Activated T-cell treated with anti-CD3 and anti-CD28 coated beads for 48 hours (primary cell): ENCODE measurements at places on chromosomes 5 and 9.

GRCh38 chr5:36066001-36066539 lies 612 bp downstream of the UGT3A2 start:
- DNase-seq: no peak

- no peak for DNase-seq
These were observed 30.0 kb downstream of the FGF18 start for GRCh38 chr5:171449426-171449825.

- DNase-seq: no peak
These were observed 222.0 kb downstream of the EDIL3 start for GRCh38 chr5:84162695-84163094.

GRCh38 chr5:33781286-33781685 lies 110.5 kb downstream of the ADAMTS12 start:
- DNase-seq: no peak

DNA sequence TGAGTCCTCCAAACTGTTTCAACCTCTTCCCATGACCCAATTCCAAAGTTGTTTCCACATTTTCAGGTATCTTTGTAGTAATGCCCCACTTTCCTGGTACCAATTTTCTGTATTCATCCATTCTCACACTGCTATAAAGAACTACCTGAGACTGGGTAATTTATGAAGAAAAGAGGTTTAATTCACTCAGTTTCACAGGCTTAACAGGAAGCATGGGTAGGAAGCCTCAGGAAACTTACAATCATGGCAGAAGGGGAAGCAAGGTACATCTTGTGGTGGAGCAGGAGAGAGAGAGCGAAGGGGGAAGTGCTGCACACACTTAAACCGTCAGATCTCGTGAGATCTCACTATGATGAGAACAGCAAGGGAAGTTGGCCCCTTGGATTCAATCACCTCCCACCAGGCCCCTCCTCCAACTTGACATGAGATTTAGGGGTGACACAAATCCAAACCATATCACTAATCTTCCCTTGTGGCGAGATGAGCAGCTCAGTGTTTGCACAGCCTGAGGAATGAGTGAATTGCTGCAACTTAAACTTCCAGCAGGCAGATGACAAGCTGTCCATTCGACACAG lies 42.9 kb downstream of the TRIP13 start:
- no peak for DNase-seq

DNA sequence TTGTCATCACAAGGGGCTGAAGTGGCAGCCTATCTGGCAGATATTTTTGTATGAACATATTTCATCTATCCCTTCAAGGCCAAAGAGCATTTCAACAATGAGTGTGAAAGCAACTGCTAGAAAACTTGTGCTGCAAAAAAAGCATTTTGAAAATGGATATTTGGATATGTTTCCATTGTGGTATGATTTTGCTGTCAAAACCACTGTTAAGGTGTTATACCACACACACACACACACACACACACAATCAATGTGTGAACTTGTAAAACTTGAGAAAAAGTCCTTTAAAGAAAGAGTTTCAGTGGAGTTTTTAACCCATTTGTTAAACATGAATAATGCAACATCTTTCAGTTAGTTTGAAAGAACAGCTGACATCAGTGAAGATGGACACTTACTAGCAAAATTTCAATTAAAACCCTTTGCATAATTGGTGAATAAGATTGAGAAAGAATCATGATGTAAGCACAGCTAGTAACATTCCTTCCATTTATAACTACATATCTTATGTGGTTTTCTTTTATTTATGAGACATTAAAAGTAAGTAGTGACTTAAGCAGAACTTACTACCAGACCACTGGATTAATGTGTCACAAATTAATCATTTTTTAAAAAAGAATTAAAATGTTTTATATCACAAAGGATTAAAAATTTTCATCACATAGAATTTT lies 182.6 kb upstream of the GNA14 start:
- DNase-seq: no peak

DNA sequence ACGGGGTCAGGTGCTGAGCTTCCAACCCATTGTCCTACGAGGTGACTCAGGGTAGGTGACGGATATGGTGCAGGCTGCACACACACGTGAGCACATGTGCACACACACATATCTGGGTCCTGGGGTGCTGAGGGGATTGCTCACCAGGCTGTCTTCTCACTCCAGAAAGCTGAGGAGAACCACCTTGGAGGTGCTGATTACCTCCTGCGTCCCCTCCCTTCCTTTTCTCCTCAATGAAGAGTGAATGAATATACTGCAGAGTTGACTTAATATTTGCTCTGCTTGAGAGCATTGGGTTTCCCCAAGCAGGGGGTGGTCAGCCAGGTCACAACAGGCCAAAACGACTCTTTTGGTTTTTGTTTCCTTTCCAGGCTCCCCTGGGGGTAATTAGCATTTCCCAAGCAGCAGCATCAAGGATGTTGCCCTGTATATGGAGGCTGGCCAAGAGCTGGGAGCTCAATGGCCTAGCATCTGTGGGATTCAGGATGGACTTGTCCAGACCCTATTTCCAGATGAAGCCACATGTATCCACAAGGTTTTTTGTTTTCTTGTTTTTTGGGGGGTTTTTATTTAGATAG lies 49.7 kb downstream of the PDZD2 start:
- no peak for DNase-seq

DNA sequence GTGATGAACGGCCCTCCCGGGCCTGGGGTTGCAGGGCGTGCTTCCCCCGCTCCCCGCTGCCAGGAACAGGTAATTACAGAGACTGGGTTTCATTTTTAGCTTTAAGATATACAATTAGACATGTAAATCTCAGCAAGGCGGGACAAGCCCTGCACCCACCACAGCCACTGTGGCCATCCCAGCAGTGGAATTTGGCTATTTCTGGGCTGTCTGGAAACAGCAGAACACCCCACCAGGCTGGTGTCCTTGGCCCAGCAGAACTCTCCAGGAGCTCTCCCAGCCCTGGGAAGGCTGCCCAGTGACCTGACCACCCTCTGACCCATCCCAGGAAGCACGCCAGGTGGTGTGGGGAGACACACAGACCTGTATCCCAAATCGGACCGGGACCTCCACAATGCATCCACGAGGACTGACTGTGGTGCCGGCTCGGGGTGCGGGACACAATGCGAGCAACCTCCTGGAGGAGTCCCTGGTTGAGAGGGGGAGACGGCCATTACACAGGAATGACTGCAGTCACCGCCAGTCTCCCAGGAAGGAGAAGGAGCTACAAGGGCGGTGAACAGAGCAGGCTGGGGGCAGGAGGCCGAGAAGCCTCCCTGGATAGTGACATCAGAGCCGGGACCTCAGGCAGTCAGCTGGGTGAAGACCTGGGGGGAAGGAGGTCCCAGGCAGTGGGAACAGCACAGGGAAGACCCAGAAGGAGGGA lies 17.3 kb downstream of the EEIG1 start:
- no peak for DNase-seq

DNA sequence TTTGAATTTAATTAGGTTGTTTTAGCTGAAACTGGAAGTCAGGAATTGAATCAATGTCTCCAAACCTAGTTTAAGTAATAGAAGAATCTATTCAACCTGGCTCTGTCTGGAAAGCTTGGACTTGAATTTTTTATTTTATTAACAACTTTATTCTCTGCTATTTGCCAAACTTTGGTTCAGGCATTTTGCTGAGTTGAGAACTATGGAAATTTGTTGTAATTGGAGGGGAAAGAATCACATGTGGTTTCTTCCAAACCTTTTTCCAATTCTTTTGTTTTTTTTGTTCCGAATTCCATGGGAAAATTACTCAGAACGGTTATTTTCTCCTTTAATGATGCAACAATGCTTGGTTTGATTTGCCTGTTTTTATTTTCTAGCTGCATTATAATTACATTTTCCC lies 98.2 kb upstream of the RPS23 start:
- DNase-seq: no peak

DNA sequence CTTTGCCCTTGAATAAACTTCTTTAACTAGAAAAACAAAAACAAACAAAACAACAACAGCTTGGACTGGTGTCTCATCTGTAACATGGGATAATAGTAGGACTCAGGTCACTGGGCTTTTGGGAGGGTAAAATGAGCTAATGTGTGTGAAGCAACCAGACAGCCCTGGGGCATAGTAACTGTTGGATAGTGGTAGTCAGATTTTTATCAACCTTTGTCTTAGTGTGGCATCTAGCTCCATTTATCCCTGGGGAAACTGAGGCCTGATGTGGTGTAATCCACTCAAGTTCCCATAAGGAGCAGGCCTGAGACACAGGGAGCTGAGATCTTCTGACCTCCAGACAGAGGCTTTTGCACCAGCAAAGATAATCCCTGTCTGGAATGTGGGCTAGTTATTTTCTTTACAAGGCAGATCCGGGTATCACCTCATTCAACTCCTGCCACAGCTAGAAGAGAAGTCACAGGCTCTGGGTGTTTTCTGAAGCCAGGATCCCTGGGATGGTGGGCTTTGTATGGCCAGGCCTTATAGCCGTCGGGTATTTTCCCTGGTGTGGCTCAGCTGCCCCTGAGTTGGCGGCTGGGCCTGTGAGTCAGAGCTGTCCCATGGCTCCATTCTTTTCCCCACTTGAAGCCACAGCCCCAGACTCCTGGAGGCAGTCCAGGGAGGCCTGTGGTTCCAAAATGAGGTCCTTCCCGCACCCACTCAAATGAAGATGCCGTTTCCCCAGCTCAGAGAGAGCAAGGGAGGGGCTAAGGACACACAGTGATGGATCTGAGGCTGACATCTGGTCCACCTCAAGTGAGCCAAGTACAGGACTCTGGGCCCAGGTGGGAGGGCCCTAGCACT lies 26.1 kb upstream of the CSF1R start:
- DNase-seq: no peak

DNA sequence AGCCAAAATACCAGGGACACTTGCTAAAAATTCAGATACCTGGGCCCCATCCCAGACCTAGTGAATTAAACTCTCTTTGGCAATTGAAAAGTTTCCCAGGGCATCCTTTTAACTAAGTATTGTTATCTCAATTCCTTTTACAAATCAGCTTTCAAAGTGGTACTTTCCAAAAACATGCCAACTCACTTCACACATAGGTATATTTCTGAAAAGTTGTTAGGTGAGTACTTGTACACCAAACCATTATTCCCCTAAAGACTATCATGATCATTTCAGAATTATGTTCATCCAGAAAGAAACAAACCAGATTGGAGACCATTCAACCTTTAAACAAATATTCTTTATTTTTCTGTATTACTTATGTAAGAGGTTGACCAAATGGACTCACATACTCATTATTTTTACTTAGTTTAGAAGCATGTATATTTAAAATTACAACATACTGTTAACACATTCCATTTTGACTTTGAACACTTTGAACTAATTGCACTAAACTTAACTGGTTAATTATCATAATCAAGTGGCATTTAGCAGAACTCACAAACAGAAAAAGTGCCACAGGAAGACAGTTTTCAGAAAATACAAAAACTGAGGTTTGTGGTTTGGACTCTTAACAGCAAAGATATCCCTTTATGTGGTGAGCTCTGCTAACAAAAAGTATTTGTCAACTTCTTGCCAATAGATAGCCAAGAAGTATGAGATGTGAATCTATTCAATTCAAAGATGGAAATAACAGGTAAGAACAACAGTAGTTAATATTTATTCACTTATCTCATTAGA lies 40.7 kb downstream of the KIAA0825 start:
- DNase-seq: no peak

DNA sequence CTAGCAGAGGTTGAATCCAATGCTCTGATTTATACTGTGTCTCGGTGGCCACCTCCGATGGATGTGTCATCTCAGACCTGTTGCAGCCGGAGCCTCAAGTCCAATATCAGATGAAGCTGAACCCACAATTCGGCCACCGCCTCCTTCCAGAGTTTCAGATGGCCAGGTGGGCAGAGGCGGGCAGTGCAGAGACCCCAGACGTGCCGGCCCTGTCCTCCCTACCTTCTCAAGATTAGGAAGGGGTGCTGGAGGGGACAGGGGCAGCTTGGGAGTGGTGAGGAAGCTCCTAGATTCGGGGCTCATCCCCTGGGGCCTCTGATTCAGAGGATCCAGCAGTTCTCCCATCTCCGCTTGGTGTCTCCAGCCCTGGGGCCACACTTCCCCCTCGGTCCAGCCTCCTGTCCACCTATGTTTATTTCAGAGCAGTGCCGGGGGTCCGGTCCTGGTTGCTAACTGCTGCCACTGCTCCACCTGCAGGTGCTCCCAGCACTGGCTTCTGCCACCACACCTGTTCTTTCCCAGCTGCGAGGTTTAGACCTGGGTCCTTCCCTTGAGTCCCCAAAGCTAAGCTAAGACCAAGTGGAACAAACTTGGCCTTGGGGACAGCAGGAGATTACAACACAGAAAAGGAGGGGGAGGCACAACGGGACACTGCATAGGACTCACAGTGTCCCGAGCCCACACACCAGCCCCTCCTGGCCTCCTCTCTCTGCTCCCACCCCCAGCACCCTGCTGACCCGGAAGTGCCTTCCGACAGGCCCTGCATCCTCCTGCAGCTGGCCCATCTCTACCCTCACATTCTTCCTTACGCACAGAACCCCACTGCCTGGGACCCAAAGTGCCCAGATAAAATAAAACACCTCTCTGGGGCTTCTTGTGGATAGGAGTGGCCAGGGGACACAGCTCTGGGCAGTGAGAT lies 81.6 kb downstream of the NTNG2 start:
- no peak for DNase-seq

GRCh38 chr9:77586591-77586990 lies 61.5 kb downstream of the GNA14 start:
- no peak for DNase-seq

- no peak for DNase-seq
These were observed 135.4 kb upstream of the DMRT1 start for GRCh38 chr9:706073-706472.

GRCh38 chr9:127333221-127334064 lies 63.5 kb upstream of the SLC2A8 start:
- DNase-seq: no peak

GRCh38 chr9:27377147-27377807 lies 80.3 kb upstream of the EQTN start:
- DNase-seq: no peak

DNA sequence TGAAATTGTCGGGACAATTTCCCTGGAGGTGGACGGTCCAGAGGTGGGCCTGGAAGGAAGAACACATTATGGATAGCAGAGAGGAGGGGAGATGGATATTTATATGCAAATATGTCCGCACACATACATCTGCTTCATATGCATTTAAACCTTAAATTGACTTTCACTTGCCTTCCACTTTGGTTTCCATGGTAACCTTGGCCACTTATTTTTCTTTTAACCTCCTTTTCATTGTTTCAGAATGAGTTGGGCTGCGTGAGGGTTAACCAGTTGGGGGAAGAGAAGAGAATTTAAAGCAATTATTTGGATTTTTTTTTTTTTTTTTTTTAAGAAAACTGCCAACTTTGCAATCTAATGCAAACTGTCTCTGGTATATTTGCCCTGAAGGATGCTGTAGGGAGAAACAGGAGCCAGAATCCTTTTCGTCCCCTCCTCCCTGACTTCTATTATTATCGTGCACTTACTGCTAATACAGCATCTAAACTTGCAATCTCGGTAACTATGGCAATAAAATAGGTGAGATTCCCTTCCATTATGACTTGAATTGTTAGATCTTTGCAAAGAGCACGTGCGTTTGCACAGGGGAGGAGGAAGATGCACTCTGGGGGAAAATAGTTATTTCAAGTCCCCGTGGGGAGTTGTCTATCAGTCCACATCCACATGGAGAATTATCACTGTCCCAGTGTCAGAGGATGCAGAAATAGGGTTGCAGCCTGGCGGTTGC lies 35.6 kb downstream of the TLR4 start:
- no peak for DNase-seq
